ENCODE measurements at places on chromosomes 5 and 9.

DNA sequence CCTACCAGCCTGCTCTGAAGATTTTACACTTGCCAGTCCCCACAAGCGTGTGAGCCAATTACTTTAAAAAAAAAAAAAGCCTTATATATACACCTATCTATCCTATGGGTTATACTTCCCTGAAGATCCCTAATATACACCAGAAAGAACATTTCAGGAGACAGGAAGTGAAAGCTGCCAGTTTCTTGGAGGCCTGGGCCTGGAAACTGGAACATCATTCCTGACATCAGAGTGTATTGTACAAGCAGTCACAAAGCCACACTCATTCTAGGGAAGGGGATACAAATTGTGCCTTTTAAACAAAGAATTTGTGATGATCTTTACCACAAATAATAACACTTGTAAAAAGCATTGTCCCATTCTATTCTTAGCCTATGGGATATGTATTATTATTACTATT, 98.3 kb upstream of the FBN2 start:
- no peak for DNase-seq

DNA sequence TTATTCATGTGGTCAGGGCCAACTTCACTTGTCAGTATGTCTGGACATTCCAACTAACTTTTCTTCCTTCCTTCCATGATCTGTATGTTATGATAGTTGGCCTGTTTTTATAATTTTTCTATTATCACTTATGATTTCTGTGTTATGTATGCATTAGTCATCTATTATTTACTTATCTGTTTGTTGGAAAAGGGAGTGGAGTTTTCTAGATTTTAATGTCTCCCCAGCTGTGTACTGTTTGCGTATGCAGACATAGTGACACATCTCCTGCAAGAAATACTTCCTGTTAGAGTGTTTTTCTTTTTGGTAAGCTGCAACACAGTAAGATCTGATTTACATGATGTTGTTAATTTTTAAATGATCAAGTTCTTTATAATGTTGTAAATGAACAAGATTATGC, 8.7 kb upstream of the INSYN2B start:
- no peak for DNase-seq

- no peak for DNase-seq
These were observed 74.9 kb downstream of the C9orf152 start for GRCh38 chr9:110133059-110133458.

DNA sequence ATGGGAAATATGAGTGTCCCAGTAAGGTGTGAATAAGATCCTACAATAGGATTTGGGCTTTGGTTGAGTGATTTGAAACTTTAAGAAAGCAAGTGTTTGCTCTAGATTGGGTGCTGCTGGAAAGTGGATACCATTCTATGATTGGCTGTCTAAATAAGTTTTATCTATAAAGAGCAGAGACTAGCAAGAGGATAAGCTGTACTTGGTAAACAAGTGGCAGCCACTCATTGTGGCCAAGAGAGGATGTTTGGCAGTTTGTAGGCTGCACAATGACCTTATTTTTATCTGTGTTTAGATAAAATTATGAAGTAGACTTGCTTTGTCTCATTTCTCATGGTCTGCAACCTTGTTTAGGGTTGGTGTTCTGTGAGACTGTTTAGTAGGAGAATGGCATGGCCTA, 341.6 kb upstream of the PIK3R1 start:
- no peak for DNase-seq

- DNase-seq = no peak
These were observed 40.0 kb downstream of the ADAMTS19 start for GRCh38 chr5:129500101-129500500.

DNA sequence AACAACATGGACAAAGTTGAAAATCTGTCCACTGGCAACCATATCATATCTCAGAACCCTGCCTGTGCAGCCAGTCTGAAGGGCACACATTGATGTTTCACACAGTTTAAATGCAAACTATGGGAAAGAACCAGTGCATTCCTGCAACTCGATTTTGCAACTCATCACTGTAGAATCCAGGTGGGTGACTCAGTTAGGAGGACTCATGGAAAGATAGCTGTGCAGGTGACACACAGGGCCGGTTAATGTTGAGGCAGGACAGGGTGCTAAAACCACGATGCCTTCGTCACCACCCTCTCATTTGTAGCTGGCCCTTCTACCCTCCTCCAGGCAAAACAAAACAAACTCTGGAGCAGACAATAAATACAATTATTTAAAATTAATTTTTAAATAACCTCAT, 62.8 kb downstream of the TLE1 start:
- no peak for DNase-seq

- no peak for DNase-seq
These were observed 35.9 kb upstream of the PWWP2A start for GRCh38 chr5:160155017-160155750.

GRCh38 chr5:57432876-57433275, 49.7 kb downstream of the ACTBL2 start:
- DNase-seq = no peak

DNA sequence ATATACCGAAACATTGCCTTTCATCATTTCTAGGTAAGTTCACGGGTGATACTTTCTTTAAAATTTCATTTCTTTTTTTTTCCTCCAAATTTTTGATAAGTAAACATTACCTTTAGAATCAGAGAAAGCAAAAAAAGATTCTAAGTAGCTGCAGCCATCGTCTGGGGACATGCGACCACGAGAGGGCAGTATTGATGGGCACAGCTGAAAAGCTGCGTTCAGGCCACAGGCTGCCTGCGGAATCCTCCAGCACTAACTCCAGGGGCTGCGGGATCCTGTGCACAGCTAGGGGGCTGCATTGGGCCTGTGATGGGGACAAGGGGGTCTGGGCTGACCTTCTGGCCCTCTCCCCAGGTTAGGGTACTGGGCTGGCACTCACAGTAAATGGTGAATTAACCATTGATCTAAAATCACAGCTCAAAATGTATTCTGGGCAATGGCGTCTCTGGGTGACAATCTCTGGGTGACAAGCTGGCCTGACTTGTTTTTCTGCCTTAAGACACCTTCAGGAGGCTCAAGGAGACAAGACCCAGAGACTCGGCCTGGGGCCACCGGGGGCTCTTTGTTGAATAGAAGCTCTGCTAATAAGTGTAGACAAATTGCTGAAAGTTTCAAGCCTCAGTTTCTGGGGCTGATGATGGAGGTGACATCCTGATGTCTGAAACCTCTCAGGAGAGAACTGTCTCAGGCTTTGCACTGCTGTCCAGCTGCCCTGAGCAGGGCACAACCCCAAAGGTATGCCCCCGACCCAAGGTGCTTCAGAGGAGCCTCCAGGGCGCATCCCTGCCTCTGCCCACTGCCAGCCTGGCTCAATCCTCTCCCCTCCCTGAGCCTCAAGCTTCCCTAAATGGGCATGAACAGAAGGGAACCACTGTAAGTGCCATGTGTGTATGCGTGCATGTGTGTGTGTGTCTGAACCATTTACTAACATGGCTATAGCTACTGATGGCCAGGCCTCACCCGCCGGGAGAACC, 44.3 kb upstream of the SARDH start:
- peak; percentile 23 for DNase-seq

- no peak for DNase-seq
These were observed 21.5 kb upstream of the PRDM12 start for GRCh38 chr9:130642926-130643325.

- DNase-seq = peak; percentile 35
These were observed 1.3 kb upstream of the ERBIN start for GRCh38 chr5:65925044-65925600.

GRCh38 chr5:135027266-135027696, 6.7 kb downstream of the PITX1 start:
- DNase-seq = no peak

GRCh38 chr5:151896031-151896691, 28.5 kb downstream of the GLRA1 start:
- DNase-seq = no peak

DNA sequence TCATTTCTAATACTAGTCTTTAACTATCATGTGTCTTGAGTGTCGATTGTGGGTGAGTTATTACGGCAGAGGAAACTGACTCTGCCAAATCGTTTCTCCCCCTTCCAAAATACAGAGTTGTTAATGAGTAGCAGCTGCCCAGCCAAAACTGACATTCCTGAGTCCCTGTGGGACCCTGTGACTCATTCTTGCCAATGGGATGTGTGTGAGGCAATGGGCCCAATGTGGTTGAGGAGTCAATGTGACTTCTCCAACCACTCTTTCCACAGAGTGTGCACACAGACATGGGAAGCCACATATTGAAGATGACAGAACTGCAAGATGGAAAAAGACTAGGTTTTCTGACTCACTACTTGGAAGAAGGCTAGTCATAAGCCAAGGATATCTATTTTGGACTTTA, 434.7 kb downstream of the DTWD2 start:
- no peak for DNase-seq

- DNase-seq = no peak
These were observed 445.3 kb downstream of the DMRT2 start for GRCh38 chr9:1495282-1496030.

DNA sequence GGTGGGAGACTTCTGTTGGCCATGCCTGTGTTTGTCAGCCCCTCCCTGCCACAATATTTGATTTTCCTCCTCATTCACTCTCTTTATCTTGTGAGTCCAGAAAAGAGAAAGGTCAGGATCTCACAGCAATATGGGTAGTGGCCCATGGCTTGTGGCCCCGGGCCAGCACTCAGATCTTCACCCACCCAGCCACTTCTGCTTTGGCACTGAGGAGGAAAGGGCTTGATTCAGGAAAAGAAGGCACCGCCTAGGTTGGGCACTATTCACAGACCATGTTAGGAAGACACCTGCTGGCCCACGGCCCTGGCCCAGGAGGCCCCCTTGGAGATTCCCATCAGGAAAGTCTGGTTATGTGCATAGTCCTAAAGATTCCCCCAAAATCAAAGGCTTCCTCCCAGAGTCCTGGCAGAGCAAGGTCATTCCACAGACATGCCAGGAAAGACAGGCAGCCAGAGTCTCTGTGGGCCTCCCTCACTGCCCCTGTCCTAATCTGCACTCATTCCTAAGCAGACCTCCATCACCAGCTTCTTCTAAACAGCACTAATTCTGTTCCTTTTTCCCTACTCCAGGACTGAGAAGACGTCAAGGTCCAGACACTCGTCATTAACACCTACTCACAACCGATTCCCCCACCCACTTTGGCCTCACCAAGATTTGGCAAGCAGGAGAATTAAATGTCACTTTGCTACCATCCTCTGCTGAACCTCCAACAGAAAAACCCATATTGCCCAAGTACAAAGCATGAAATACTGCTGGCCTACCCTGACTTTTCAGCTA, 179.3 kb downstream of the DEPDC1B start:
- DNase-seq = no peak

GRCh38 chr5:13188371-13188770, 756.1 kb downstream of the DNAH5 start:
- DNase-seq = no peak

- DNase-seq = no peak
These were observed 110.8 kb downstream of the HMHB1 start for GRCh38 chr5:143922718-143923117.

DNA sequence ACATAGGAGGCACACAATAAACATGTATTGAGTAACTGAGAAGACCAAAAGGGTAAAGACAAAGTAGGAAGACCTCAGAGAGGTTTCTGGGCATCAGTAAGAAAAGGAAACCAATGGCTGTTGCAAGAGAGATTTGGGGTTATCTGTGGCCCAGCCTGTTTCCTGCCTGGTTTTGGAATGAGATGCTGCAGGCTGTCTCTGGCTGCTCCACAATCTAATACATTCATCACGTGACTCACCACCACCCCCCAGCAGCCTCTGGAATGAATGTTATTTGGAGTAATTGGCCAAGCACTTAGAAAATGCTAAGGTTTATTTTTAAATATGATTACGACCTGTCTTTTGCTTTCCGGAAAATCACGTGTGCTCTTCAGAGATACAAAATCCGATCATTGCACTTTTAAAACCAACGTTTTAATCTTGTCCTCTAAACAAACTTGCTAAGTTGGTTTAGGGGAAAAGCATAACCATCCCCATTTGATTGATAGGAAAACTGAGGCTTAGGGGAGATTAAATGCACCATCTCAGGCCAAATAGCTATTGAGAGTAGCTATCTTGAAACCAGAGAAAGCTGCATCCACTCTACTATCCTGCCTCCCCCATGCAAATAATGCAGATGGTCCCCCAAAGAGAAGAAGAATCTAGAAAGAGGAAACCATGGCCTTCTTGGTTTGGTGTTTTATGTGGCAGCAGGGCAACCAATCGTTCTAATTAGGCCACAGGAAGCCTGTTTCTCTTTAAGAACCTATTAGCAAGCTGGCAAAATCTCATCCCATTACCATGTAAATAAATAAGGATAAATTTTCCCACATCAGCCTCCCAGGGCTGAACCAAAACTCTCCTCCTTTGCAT, 151.8 kb upstream of the ADRA1B start:
- no peak for DNase-seq

- DNase-seq = no peak
These were observed 160.8 kb downstream of the DNAH5 start for GRCh38 chr5:13783726-13784125.

DNA sequence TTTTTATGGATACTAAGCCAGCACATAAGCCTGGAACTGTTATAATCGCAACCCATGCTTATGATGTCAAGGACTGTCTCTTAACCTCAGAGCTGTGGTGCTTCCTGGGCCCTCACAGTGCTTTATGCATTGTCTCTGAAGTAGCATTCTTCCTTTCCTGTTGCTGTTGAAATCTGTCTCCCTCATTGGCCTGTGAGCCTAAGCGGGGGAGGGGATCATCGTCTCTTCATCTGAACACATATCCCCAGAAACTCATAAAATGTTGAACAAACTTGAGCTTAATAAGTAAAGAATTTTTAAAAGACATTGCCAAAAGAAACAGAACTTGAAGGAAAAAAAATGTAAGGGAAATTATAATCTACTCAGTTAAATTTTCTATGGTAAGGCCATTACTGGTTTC, 80.3 kb downstream of the SGCD start:
- DNase-seq = no peak

GRCh38 chr5:20113031-20113715, 125.2 kb upstream of the CDH18 start:
- DNase-seq = no peak

GRCh38 chr5:88090506-88090905, 178.1 kb downstream of the TMEM161B start:
- DNase-seq = no peak

- DNase-seq = no peak
These were observed 99.2 kb upstream of the SLC30A5 start for GRCh38 chr5:68994645-68995044.

DNA sequence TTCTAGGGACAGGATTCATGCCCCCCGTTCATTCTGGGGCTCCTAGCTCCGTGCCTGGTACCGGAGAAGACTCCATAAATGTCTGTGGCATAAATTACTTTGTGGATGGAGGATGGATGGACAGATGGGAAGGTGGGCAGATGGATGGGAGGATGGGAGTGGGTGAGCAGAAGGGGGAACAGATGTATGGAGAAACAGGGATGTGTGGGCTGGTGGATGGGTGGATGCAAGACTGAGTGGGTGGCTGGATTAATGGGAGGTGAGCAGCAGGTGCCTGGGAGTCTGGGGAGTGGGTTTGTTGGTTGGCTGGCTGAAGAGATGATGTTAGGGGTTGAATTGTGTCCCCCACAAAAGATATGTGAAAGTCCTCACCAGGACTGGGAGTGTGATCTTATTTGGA, 43.5 kb downstream of the SARDH start:
- no peak for DNase-seq

GRCh38 chr5:149133795-149134777, 7.2 kb upstream of the ABLIM3 start:
- DNase-seq = no peak

- DNase-seq = no peak
These were observed 405.1 kb upstream of the KLF4 start for GRCh38 chr9:107894572-107895261.

GRCh38 chr5:180290568-180291233, 1.2 kb downstream of the MAPK9 start:
- no peak for DNase-seq

- no peak for DNase-seq
These were observed 57.9 kb upstream of the ORM1 start for GRCh38 chr9:114264806-114265550.
